Activated T-cell treated with anti-CD3 and anti-CD28 coated beads, Interleukin-2, amount 50 U/mL, for 4 hours (primary cell): ENCODE measurements at places on chromosomes 7 and 10.

DNA sequence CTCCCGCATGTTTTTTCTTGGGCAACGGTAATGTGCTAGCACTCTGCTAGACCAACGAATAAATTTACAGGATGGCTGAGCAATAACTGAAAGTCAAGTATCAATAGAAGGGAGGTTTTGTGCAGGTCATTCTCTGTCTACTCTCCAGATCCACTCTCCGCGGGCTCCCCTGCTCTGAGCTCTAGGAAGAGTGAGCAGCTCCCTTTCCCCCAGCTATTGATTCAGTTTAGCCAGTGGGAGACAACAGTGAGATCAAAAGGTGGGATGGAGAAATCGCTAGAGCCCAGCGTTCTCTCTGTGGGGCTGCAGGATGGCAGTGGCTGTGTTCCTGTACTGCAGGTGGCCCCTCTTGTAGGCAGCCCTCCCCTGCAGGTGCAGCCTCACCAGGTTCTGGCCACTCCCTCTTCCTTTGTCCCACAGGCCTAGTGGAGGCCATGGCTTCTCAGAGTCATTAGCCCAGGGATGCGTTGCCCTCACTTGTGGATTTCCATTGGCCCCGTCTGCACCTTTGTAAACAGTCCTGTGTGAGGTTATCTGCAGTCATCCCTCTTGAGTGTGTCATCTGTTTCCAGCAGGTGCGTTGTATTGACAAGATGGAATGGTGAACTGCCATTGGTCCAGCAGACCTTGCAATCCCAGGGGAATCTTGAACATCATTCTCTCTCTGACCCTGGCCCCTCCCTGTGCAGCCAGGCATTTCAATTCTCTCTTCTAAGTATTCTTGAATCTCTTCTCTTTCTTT is 11.1 kb downstream of the MSRB2 start:
- no peak for DNase-seq

DNA sequence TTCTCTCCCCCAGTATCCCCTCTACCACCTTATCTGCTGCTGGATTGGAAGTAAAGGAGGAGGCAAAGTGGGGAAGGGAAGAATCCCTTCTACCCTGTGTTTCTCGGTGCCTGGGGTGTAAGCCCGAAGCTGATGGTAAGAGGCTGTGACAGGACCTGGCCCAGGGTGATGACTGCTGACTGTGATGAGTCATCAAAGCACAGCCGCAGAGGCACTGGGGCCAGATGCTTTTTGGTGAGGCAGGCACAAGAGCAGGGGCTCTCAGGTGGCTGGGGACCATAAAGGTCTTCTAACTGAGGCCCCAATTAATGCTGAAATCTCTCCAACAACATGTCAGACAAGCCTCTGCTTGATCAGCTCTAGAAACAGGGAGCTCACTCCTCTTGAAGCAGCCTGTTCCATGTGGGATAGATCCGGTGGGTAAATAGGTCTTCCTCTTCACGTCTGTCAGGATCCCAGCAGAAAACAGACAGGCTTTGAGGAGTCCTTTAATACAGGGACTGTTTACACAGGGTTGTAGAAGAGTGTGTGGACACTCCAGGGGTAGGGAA is 86.1 kb upstream of the PCBD1 start:
- no peak for DNase-seq

DNA sequence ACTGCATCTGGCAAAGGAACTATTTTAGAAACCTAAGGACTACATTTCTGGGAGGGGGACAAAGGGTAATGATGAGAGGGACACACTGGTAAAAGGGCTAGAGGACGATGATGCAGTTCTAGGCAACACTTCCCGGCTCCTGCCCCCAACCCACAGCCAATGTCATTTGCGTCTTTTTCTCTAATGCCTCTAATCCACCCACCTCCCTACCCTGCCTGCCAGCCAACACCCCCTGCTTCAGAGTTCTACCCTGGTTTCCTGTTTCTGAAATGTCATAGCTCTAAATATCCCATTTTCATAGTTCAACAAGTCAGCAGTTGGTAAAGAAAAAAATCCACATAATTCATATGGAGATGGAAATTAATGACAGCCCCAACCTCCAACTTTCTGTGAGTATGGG is 79.0 kb downstream of the KIAA1549 start:
- DNase-seq, result peak; percentile 12

DNA sequence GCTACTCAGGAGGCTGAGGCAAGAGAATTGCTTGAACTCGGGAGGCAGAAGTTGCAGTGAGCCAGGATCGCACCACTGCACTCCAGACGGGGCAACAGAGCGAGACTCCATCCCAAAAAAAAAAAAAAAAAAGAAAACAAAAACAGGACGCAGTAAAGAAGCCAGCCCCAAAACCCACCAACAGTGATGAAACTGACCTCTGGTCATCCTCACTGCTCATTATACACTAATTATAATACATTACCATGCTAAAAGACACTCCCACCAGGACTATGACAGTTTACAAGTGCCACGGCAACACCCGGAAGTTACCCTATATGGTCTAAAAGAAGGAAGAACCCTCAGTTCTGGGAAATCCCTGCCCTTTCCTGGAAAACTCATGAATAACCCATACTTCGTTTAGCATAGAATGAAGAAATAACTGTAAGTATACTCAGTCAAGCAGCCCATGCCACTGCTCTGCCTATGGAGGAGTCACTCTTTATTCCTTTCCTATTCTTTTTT is 40.0 kb upstream of the EIF4H start:
- no peak for DNase-seq

DNA sequence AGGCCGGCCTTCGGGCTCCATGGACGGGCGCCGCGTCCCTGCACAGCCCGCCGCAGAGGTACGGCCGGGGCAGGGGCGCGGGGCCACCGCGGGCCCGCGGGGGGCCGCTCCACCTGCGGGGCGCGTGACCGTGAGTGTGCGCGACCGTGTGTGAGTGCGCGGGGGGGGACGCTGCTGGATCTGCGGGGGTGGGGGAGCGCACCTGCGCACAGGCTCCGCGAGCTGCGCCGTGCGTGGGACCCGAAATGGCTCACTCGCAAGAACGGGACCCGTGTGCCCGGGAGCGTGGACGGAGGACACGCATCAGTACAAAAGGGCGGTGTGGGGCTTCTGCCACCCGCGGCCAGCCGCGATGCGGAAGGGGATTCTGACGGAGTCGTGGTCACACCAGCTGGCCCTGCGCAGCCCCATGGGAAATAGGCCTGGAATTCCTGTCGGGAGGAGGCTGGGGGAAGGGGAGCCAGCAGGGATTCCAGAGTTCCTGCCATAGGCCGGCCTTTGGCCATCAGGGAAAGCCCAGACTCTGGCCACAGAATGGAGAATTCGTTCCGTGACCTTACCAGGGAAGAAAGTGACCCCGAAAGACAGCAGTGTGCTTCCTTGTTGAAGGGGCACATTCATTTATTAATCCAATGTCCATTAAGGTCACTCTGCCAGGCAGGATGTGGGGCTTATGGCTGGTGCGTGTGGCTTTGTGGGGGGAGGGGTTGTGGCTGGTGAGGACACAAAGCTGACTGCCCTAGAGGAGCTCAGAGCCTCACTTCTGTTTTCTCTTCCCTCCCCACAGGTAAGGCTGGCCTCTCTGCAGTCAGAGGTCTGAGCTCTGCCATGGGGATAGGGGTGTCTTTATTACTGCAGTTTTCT is 494 bp downstream of the REPIN1 start:
- DNase-seq, result peak; percentile 74

GRCh38 chr7:149884016-149884415 is 10.2 kb downstream of the ATP6V0E2 start:
- DNase-seq, result no peak

DNA sequence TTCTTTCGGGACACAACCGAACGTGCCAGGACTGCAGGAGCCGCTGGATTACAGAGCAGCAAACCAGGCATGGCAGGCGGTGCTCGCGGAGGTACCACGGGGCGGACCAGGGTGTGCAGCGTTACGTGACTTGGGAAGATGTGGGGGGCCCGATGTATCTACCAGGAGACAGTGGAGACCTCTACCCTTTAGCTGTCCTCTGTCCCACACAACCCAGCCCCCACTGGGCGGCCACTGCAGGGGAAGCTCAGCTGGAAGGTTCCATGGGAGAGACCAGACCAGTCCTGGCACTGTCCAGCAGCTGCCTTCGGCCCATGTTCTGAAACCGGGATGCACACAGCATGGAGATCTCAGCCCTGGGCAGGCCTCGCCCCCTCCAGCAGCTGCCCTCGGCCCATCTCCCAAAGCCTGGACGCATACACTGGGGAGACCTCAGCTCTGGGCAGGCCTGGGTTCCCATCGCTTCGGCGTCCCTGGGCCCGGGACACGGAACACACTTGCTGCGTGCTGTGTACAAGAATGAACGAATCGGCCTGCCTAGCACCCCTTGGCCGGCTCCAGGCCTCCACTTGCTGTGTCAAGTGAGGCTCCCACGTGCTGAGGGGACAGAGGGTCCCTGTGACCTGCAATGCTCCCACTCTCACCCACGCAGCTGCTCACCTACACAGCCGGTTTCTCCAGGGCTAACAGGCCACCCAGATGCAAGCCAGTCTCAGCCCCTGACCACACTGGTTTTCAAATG is 177.4 kb downstream of the ELFN1 start:
- no peak for DNase-seq

GRCh38 chr7:92698237-92698841 is 108.1 kb upstream of the FAM133B start:
- no peak for DNase-seq
